Lower leg skin (tissue), 4 donors: ENCODE measurements at places on chromosomes 7 and 10. TPM values are rescaled to one million over a fixed set of nuclear protein-coding genes. Genes with fewer than 3 reads are reported as not detected.

Gene EPHB4
- 51.1 TPM for total RNA-seq

Gene AQP1
- 50.7 TPM for total RNA-seq

Gene ZNF736
- total RNA-seq, result 8.7 TPM

Gene MYH16
- total RNA-seq, result not detected

Gene STAMBPL1
- total RNA-seq, result 13.0 TPM

Gene GHRHR
- not detected for total RNA-seq

Gene PTN
- 10.1 TPM for total RNA-seq

Gene FXYD4
- not detected for total RNA-seq

DNA sequence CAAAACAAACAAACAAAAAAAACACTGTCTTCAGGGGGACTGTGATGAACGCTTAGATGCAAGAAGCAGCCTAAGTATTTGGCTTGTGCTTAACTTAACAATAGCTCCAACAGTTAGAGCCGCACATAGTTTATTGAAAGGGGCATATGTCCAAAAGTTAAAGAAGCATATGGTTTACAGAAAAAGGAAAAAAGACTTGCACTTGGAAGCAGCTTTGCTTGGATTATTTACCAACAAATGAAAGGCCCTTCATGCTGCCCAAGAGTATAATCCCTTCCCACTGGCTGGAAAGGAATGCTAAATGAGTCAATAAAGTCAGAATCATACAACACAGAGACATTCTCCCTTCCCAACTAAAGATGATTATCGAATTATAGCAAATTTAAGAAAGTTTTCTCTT lies 77.9 kb downstream of the GLI3 start:
- DNase-seq, result no peak

- DNase-seq, result no peak
These were observed 8.9 kb upstream of the SCRN1 start for GRCh38 chr7:29998489-29998888.

DNA sequence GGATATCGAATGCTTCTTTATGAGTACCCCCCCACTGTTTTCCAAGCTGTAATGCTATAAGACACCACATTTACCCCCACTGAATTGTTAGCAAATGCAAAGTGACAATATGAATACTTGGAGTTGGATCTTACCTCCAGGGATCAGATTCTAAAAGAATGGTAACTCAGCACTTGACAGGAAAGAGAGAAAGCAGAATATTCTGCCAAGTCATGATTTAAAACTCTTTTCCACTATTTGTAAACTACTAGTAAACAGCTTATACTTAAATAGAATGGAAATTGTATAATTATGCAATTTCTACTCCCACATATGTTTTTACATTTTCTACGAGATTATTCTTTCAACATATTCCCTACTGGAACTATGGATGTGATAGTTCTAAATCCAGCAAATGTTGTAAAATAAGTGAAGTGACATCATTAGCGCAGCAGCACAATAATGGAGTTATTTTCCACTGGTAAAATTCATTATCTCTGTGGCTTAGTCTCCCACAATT lies 56.0 kb upstream of the TFEC start:
- DNase-seq, result no peak

- no peak for DNase-seq
These were observed 103.8 kb downstream of the PIP4K2A start for GRCh38 chr10:22610610-22611009.

- no peak for DNase-seq
These were observed 6.1 kb downstream of the COPG2 start for GRCh38 chr7:130662426-130662825.

GRCh38 chr7:116135306-116135705 lies 75.0 kb upstream of the TES start:
- DNase-seq, result no peak

DNA sequence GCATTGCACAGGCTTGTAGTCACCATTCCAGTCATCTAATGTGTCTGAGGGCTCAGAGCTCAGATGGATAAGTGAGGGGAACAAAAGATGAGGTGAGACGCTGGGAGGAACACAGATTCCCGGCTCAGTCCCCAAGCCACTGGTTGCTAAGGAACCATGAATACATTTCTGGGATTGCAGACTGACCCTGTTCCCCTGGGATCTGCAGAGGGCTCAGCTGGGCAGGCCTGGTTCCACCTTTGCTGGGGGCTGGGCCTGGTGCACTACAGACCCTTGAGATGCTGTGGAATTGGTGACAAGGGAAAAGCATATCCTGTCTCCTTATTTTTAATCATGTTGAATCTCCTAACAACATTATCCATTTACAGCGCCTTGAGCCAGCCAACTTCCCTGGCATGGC lies 19.2 kb downstream of the ELFN1 start:
- DNase-seq, result peak; percentile 80

DNA sequence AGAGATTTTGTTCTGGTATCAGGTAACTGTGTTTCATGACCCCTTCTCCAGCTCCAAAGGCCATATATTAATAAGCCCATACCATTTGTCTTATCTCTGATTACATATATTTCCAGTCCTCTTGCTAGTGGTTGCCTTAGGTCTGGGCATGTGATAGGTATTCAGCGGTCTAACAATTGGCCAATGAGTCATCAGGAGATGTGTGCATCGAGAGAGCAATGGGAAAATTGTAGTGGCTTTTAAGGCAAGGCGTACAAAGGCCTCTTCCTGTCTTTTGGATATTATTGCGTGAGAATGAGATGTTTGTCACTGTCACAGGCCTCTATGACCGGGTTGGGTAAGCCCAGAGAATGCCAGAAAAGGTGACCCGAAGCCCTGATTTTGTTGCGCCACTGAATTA lies 38.6 kb upstream of the SFRP5 start:
- no peak for DNase-seq

DNA sequence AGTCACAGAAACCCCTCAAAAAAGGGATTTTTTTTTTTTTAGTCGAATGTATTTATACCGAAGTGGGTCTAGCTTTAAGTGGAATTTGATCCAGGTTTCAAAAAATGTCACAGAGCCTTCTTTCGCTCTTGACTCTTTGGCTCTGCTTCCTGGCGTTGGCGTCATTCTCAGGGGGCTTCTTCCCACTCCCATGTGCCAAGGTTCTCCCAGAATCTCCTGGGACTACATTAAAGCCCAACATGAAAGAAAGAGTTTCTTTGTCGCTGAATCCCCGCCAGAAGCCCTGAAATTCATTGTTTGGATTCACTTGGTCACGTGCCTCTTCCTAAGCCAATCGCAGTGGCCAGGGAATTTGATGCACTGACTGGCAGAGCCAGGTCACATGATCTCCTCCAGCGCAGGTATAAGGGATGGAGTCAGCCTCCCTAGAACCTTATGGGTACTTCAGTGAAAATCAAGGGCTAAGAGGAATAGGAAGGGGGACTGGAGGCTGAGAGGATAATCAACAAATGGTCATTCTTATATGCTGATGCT lies 101.2 kb downstream of the RPS24 start:
- no peak for DNase-seq

DNA sequence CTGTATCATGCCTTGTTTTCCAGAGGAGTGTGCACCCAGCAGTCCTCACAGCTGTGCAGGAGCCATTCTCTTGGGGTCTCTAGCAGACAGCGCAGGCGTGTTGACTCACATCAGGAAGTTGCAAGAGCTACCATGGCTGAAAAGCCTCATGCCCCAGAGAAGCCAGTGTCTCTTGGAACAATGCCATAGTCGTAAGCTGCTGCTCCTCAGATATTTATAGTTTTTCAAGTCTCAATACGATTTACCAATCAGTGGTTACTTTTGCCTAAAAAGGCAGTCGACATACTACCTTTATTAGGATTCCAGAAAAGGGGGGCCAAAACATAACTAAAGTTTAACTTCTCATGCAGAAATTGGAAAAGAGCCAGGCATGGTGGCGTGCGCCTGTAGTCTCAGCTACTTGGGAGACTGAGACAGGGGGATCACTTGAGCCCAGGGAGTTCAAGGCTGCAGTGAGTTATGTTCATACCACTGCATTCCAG lies 407.7 kb downstream of the PARD3 start:
- no peak for DNase-seq

DNA sequence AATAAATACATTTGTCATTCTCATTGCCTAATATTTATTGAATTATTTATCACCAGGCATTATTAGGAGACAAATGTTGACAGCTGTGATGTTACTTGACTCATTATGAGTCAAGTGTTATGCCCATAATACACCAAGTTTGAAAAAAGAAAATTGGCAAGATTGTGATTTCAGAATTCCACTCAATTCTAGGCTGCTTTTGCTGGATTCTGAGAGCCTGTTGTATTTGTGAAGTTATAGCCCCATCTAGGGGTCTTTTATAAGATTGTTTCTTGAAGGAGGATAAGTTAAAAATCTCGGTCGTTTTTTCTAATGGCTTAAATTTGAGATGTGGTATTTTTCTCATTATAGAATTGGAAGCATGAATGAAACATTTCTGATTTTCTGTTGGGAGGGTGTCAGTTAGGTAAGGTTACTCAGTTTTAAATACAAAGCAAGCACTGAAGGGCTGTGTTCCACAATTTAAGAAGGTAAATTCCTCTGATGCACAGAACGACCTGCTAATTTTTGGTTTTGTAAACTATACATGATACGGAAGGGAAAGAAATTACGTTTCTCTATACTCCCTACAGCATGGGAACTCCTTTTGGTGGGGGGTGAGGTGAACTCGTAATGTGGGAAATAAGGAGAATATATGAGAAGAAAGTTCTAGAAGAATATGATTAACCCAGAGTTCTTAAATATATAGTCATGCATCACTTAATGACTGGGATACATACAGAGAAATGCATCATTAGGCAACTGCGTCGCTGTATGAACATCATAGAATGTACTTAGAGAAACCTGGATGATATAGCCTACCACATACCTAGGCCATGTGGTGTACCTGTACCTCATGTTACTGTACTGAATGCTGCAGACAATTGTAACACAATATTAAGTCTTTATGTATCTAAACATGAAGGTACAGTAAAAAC lies 2.6 kb downstream of the STK31 start:
- DNase-seq, result no peak

GRCh38 chr10:58754469-58755339 lies 242.0 kb downstream of the BICC1 start:
- DNase-seq, result no peak

- DNase-seq, result no peak
These were observed 160.5 kb upstream of the PRSS58 start for GRCh38 chr7:142418326-142418725.

GRCh38 chr7:93014410-93014809 lies 103.4 kb downstream of the SAMD9 start:
- no peak for DNase-seq

GRCh38 chr10:125375210-125375609 lies 214.8 kb upstream of the CTBP2 start:
- no peak for DNase-seq

DNA sequence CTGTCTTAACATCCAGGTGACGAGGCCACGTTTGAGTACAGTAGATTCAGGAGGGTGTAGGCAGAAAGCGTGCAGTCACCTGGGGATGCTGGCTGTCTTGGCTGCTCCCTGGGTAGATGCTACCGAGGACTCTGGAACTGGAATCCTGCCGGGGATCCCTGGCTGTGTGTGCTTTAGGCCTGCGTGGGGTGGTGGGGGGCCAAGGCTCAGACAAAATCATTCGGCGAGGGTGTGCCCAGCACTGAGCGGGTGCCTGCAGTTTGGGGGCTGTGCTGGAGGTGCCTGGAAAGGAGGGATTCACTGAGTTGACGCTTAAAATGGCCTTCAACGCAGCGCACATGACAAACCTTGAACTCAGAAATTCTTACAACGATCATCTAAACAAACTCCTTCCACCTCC lies 93.5 kb upstream of the PODXL start:
- DNase-seq, result no peak

DNA sequence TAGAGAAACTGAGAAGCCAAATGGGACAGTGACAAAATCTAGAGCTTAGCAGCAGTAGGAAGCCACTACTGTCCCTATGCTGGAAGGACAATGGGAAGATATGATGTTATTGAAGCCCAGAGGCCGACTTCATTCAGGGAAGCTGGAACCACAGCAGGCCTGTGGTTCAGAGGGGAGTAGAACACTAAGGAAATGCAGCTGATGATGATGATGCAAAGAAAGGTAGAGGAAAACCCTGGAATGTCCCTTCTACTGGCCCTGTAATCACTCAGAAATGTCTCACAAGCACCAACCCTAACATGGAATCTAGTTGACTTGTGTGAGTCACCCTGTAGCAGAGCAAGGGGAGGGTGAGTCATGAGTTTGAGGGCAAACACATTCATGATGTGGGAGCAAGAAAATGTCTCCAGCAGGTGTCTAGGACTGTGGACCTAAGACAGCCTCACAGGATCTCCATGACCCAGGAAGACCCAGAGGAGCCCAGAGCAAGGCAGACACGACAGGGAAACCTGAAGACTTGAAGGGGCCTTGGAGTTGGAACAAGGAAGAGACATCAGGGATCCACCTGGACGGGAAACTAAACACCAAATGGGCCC lies 37.0 kb upstream of the LRRC17 start:
- no peak for DNase-seq

GRCh38 chr7:76225379-76225778 lies 23.7 kb downstream of the SRRM3 start:
- DNase-seq, result no peak

GRCh38 chr10:124287071-124287685 lies 131.5 kb downstream of the OAT start:
- peak; percentile 83 for DNase-seq

DNA sequence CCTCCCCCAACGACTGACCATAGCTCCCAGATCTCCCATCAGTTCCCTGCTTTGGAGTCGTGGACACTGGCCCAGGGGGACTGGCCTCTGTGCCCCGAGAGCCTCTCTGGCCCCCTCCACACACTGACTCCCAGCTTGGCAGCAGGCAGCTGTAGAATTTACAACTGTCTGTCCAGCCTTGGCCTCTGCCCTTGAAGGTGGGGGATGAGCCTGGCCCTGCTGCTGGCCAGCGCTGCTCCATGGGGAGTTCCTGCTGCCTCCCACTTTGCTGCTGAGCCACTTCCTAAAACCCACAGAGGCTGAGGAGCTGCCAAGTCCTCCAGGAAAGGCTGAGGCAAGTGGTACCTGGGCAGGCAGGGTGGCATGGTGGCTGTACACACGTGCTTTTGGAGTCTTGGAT lies 147.1 kb downstream of the WDR11 start:
- peak; percentile 81 for DNase-seq

DNA sequence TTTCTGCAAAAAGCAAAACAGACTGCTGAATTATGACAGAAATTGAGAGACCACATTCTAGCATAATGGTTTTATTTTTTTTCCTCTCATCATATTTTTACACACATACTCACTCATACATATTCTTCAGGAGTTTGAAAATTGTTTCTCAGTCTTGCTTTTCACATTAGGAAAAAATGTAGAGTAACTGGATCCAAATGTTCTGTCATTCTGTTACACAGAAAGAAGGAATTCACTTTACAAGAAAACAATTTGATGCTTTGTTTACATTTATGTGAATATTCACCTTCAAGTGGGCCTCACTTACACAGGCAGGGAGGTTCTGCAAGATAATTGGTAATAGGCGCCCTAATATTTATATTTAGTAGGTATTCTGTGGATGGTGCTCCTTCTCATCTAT lies 82.0 kb downstream of the ARL4A start:
- no peak for DNase-seq

- DNase-seq, result no peak
These were observed 16.9 kb upstream of the KNDC1 start for GRCh38 chr10:133143200-133143533.

GRCh38 chr10:110540031-110540430 lies 27.5 kb upstream of the SMC3 start:
- no peak for DNase-seq

GRCh38 chr7:56009695-56010094 lies 41.5 kb downstream of the PSPH start:
- DNase-seq, result no peak

- no peak for DNase-seq
These were observed 98.8 kb downstream of the CUX1 start for GRCh38 chr7:101916041-101916800.

- DNase-seq, result no peak
These were observed 19.8 kb downstream of the CDK1 start for GRCh38 chr10:60798031-60798430.

- DNase-seq, result no peak
These were observed 492.7 kb downstream of the DNAJB6 start for GRCh38 chr7:157829491-157829890.
